IPS DF 6.9 (cell line): ENCODE measurements at places on chromosomes 7 and 10.

- DNase-seq, result no peak
Observed at GRCh38 chr10:97999923-98000248, 30.5 kb downstream of the CRTAC1 start.

DNA sequence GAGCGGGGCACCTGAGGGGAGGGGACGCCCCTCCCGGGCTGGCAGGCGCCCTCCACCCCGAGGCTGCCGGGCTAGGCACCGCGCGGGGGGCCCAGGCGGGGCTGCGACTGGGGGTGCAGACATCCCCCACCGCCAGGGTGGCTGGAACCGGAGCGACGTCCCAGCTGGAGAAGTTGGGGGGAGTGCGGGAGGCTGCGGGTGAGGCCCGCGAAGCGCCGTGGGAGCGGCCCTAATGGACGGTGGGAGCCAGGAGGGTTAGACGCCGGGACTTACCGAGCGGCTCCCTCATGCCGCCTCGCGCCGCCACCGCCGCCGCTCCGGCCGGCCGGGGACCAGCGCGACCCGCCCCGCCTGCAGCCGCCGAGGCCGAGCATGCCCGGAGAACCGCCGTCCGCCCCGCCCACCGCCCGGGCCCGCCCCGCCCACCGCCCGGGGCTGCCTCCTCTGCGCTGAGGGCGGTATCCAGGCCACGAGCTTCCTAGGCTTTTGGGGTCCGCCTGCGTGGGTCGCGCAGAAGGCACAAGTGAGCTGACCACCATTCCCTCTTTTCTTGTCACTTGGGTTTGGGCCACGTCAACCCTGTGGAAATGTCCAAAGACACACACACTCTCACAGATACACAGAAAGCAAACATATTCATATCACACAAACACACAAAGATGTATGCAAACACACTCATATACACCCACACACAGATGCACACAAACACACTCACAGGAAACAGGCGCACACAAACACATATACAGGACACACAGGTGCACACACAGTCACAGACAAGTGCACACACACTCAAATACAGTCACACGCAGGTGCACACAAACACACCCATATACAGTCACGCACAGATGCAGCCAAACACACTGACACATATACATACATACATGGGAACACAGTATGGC is at the start of gene JCAD:
Gene JCAD (minus strand): TSS at position 378 of the 899 bp plus-strand sequence. CDS start 11,774 bp downstream, outside the sequence.
- no peak for DNase-seq

DNA sequence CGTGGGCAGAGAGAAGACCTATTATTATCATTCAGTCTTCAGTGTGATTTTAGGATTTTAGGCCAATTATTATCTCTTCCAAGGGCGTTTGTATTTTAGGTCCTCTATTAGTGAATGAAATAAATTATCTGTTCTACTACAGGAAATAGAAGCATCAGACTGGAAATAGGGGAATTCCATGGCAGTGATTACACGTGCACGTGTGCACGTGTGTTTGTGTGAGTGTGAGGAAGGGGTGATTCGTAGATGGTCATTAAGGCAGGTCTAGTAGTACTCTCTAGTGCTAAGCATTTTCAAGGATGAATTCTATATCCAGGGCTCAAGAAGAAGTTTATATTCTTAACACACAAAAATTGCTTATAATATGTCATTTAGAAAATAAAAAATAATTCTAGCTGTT is 623.2 kb downstream of the GATA3 start:
- no peak for DNase-seq

- no peak for DNase-seq
Observed at GRCh38 chr7:142194201-142194600, 63.7 kb downstream of the PRSS58 start.

DNA sequence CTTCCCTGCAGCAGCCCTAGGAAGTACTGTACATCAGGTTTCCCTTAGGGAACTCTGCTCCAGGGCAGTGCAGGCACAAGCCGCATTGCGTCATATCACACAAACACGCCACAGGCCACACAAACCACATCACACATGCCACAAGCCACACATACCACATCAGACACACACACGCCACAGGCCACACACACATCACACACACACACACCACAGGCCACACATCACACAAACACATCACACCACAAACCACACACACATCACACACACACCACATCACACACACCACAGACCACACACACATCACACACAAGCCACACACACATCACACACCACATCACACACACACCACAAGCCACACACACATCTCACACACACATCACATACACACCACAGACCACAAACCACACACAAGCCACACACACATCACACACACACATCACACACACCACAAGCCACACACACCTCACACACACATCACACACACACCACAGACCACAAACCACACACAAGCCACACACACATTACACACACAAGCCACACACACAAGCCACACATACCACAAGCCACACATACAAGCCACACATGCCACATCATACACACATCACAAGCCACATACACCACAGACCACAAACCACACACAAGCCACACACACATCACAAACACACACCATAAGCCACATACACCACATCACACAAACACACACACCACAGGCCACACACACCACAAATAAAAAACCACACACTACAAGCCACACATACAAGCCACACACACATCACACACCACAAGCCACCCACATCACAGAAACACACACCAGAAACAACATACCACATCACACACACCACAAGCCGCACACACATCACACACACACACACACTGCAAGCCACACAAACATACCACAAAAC is 53.4 kb downstream of the TMEM209 start:
- no peak for DNase-seq

DNA sequence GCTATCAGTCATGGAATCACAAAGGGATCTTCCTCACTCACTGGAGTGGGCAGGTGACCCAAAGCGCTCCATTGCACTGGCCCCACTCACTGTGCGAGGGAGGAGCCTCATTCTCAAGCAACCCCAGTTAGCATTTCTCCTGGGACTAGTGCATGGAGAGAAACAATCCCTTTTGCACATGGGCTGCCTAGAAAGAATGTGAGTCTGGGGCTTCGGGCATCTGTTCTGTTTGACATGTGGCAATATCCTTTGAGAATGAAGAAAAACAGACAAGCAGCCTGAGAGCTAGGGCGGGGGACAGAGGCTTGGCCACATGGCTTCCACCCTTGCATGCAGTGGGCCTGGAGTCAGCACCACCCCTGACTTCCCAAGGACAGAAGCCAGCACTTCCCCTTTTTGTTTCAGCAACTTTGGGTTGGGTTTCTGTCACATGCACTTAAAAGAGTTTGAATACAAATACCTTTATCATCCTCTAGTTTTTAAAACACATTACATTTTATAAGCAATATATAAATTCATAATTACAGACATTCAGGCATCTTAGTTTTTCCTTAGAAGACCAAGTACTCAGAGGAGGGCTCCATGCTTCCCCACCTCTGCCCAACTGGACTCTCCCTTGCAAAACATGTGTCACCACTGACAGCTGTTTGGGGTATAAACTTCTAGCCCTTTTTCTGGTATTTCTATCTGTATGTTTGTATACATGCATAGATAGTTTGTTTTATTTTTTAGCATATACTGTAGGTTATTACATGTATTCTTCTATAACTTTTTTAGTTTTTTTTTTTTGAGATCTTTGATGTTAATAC is 73.8 kb downstream of the RBM20 start:
- no peak for DNase-seq

DNA sequence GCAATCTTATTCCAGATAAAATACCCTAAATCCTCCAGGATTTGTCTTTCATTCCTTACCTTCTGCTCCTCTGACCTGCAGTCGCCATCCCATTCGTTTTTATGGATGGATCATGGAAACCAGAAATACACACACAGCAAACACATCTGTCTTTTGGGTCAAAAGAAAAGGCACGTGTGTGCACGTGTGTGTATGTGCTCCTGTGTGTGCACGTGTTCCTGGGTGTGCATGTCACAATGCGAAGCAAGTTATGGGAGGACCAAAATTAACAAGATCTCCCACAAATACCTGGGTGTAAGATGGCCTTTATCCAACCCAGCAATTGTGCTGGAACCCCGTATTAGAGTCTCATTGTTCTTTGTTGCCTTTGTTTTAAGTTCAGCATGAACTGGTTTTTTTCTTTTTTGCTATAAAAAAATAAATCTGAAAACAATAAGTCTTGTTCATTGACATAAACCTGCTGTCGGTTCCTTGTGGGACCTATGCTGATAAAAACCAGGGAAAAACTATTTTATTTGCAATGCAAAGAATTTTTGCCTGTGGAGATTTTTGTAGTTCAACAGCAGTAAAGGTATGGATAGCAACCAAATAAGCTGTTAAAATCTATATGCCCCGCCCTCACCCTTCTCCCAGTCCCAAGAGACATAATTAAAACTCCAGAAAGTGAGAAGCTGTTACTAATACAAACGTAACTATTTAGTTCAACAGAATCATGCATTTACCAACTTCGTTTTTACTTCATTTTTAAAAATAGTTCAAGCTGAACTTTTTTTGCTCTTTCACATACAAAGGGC is 229.6 kb downstream of the CREB5 start:
- no peak for DNase-seq
